NCI-H446 (cell line): ENCODE measurements at places on chromosomes 2 and 18.

- no peak for DNase-seq
Measured at GRCh38 chr2:47091118-47091517, 64.0 kb downstream of the STPG4 start.

- DNase-seq = no peak
Measured at GRCh38 chr2:88614497-88615157, 12.6 kb downstream of the EIF2AK3 start.

DNA sequence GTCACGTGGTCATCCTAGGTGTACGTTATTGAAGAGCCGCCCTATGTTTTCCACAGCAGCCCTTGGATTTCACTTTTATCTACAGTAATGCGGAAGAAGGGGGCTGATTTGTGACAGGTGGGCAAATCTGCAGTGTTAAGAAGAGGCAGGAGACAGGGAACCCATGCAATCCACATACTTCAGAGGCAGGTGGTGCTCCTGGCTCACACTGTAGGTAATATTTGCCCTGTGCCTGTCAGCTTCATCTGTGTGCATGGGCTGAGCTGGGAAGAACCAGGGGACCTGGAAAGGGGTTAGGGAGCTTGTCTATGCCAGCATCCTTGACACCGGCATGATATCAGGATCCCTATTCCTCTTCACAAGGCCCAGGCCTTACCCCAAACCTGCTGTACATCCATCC is 183.9 kb downstream of the SH3RF3 start:
- no peak for DNase-seq

- DNase-seq = no peak
Measured at GRCh38 chr18:10264260-10264659, 190.2 kb upstream of the APCDD1 start.

DNA sequence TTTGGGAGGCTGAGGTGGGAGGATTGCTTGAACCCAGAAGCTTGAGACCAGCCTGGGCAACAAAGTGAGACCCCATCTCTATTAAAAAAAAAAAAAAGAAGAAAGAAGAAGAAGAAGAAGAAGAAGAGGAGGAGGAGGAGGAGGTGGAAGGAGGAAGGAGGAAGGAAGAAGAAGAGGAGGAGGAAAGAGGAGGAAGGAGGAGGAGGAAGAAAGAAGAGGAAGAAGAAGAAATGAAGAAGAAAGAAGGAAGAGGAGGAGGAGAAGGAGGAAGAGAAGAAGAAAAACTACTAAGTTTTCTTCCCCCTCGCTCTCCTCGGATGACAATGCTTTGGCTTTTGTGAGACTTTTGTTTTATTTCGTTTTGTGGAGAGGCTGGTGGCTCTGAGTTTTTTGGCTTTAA is 30.1 kb upstream of the EFHD1 start:
- no peak for DNase-seq

GRCh38 chr18:8949206-8949605 is 153.3 kb upstream of the NDUFV2 start:
- DNase-seq = peak; percentile 38

DNA sequence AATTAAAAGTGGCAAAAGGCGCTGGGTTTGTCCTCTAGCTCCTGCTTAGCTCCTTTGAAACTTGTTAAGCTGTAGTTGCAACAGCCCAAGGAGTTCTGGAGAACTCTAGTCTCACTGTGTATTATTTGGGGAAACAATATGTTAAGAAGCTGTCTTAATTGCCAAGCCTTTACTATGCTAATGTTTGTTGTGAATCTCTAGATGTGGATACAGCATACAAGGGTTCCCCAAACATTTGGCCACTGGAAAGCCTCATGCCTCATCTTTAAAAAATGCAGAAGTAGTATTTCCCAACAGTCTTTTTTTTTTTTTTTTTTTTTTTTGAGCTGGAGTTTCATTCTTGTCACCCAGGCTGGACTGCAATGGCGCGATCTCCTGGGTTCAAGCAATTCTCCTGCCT is 236.7 kb downstream of the PRKCE start:
- DNase-seq = peak; percentile 28

DNA sequence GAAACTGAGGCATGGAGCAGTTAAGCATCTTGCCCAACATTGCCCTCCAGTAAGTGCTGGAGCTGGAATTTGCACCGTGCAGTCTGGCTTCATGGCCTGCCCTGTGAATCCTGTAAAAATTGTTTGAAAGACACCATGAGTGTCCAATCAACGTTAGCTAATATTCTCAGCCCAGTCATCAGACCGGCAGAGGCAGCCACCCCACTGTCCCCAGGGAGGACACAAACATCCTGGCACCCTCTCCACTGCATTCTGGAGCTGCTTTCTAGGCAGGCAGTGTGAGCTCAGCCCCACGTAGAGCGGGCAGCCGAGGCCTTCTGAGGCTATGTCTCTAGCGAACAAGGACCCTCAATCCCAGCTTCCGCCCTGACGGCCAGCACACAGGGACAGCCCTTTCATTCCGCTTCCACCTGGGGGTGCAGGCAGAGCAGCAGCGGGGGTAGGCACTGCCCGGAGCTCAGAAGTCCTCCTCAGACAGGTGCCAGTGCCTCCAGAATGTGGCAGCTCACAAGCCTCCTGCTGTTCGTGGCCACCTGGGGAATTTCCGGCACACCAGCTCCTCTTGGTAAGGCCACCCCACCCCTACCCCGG is 1.3 kb downstream of the PROC start:
- no peak for DNase-seq

GRCh38 chr2:74502147-74502719 is 2.8 kb upstream of the LBX2 start:
- no peak for DNase-seq

DNA sequence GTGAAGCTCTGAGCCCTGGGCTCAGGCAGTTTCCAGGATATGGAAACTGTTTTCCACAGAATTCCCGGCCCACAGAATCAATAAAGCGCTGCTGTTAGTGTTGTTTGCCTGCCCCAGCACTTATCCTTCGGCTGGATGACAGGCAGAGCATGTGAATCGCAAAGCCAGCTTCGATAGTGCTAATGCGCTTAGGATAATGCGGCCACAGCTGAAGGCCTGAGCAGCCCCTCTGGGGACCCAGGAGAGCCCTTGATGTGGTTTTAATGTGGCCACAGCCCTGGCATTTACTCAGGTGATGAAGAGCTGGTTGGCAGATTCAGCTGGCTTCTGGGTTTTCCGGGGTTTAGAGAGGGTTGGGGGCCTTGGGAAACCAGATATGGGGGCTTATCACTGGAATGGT is 23.7 kb downstream of the PCARE start:
- DNase-seq = no peak

GRCh38 chr2:215556979-215557378 is 121.1 kb upstream of the FN1 start:
- no peak for DNase-seq

DNA sequence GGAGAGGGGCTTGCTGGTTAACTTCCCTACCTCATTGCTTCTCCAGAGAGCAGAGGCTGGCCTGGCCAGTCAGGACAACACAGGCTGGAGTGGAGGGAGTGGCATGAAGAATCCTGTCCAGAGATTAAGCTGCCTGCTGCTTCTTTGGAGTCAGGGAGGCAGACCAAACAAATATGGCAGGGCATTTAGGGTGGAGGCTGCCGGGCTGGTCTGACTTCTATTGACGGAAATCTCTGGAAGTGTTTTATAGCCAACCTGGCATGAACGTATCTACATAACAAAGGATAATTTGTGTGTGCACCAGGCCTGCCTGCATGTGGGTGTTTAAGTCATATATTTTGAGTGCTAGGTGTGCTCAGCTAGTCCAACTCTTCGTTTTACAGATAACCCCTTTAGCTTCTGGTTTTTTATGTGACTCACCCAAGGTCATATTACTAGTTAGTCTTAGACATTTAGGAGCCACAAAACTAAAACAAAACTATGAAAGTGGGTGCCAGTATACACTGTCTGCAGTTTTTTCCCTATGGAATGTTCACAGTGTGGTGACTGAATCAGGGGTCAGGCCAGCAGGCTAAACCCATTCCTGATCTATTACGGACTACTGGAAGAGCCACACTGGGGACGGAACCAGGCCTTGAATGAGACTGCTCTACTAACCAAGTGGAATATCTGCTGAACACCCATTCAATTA is 5.5 kb downstream of the NPC1 start:
- no peak for DNase-seq

- no peak for DNase-seq
Measured at GRCh38 chr2:122003196-122003940, 247.9 kb downstream of the TSN start.

- DNase-seq = no peak
Measured at GRCh38 chr2:3288470-3289170, 89.0 kb downstream of the EIPR1 start.

DNA sequence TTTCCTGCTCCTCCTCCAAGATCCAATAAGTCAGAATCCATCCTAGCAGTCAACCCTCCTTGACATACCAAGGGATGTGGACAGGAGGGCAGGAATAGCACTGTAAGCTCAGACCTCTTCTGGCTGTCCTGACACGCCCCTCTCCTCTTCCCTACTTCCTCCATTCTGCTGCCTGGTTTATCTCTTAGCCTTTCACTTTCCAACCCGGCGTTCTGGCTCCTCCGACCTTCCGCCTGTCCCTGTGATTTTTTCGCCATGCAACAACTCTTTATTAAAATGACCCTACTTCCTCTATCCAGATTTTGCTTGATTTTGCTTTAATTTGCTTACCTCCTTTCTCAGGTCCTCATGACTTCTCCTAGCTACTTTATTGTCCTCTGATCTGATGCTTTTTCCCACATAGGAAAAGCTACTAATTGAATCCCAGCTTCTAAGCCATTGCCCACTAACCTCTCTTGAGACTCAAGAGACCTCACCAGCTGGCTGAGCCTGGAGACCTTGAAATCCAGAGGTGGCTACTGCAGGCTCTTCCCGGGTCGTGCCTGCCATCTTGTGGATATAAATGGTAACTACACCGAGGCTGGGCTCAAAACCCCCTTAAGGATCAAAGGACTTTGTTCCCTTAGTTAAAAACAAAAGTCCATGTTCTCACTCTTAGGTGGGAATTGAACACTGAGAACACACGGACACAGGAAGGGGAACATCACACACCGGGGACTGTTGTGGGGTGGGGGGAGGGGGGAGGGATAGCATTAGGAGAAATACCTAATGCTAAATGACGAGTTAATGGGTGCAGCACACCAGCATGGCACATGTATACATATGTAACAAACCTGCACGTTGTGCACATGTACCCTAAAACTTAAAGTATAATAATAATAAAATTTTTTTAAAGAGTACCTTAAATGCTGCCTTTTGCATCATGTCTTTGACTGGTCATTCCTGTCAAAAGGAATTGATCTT is 139.4 kb downstream of the AKAIN1 start:
- DNase-seq = peak; percentile 88

- DNase-seq = no peak
Measured at GRCh38 chr2:3108710-3109702, 268.6 kb downstream of the EIPR1 start.

GRCh38 chr2:187354661-187355060 is 93.4 kb downstream of the CALCRL start:
- no peak for DNase-seq

DNA sequence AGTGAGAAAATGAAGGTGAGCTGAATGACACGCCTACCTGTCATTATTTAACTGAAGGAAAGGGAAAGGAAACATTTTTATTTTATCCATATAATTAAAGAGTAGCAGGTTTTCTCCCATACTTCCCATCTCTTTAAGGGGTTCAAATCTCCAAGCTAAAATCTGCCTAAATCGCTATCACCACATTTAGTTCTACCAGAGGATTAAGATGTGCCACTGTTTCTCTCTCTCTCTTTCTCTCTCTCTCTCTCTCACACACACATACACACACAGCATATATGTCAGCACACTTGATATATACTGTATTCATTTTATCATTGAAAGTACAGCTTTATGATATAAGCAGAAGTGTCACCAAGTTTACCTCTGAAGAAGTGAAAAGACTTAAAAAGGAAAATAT is 3.1 kb downstream of the WIPF1 start:
- DNase-seq = no peak

DNA sequence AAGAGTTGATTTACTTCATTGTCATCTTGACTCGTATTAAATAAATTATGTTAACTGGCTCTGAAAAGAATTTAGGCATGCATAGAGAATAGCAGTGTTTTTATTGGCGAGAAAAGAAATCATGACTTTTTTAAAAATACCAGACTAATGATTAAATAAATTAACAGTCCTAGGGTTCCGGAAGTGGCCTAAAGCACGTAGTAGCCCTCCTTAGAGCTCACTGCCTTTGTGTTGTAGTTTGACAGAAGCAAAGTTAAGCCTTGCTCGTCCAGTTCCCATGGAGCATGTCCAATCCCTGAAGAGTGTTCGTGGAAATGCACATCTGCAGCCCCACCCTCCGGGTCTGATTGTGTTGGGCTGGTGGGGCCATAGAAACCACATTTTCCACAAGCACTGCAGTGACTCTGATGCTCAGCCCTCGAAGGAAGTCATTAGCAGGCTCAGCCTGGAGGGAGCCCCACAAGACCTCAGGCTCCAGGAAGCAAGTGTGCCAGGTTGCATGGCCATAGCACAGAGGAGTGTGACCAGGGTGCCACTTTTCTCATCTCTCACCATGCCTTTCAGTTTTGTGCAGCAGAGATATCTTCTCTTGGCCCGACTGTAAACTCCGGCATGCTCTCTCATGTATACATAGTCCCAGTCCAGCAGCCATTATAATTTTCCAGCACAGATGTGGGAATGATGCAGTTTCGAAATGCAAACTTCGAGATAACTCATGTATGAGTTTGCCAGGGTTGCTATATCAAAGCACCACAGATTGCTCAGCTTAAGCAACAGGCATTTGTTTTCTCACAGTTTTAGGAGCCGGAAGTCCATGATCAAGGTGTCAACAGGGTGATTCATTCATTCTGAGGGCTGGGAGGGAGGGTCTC is 188.6 kb upstream of the SH3BP4 start:
- no peak for DNase-seq

- no peak for DNase-seq
Measured at GRCh38 chr18:48076461-48076860, 146.0 kb upstream of the SMAD2 start.

- DNase-seq = no peak
Measured at GRCh38 chr2:159226059-159226461, 60.4 kb downstream of the WDSUB1 start.

- no peak for DNase-seq
Measured at GRCh38 chr2:133414486-133415209, 153.6 kb downstream of the NCKAP5 start.

DNA sequence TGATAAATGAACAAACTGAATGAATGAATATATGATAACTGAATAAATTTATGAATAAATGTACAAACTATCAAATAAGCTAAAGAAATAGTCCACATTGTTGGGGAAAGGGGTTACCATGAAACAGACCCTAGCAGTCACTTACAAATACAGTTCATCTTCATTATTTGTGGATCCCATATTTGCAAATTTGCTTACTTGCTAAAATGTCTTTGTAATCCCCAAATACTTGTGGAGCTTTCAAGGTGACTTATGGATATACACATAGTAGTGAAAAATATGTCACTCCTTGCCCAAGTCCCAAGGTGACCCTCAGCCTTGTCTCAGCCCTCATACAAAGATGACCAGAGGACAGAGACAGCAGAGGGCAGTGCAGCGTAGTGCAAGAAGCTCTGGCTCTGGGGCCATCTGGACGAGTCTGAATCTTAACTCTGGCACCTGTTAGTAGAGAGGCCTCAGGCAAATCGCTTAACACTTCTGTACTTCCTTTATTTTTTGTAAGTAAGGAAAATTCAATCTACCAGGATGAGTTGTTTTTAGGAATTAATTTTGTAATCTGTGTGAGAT is 3.1 kb downstream of the PAIP2B start:
- no peak for DNase-seq

- DNase-seq = no peak
Measured at GRCh38 chr2:159449504-159450124, 163.1 kb upstream of the WDSUB1 start.

GRCh38 chr2:20130821-20131645 is 79.6 kb upstream of the LAPTM4A start:
- no peak for DNase-seq

GRCh38 chr2:42180300-42180699 is 11.1 kb downstream of the EML4 start:
- no peak for DNase-seq
